Coronary artery (tissue), 2 donors: ENCODE measurements at places on chromosomes 13 and 19.

DNA sequence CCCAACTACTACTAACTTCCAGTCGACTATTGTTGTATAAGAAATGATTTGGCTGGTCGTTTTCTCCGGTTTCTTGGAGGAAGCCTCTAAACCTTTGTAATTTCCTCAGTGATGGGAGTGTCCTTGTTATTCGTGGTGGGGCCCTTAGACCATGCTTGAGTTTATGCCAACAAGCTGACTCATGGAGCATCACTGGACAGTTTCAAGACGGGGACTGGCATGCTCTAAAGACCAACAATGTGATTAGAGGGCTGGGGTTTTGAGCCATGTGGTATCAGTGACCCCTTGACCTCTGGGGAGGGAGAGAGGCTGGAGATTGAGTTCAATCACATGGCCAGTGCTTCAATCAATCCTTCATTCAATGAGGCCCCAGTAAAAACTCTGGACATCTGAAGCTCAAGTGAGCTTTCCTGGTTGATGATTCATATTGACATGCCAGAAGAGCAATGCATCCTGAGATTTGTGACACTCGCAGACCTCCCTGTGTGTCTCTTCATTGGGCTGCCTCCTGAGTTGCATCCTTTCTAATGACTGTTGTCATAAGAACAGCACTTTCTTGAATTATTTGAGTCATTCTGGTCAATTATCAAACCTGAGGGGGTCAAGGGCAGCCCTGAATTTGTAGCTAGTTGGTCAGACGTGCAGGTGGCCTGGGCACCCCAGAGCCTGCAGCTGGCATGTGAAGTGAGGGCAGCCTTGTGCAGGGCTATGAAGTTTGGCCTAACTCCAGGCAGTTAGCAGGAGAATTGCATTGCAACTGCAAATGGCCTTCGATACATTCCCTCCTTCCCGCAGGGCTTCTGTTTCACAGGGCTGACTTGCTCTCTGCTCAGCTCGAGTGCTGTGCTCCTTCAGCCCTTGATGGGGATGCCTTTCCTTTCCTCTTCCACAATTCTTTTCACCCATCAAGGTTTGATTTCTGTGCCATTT is 246.5 kb downstream of the FGF9 start:
- no peak for DNase-seq

DNA sequence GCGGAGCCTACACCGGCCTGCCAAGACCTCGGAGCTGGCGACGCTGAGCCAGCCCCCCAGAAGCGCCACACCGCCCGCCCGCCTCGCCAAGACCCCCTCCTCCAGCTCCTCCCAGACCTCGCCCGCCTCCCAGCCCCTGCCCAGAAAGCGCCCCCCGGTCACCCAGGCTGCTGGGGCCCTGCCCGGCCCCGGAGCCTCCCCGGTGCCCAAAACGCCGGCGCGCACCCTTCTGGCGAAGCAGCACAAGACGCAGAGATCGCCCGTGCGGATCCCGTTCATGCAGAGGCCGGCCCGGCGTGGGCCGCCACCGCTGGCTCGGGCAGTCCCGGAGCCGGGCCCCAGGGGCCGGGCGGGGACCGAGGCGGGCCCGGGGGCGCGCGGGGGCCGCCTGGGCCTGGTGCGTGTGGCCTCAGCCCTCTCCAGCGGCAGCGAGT is 10.2 kb downstream of the C19orf25 start:
- DNase-seq = no peak

DNA sequence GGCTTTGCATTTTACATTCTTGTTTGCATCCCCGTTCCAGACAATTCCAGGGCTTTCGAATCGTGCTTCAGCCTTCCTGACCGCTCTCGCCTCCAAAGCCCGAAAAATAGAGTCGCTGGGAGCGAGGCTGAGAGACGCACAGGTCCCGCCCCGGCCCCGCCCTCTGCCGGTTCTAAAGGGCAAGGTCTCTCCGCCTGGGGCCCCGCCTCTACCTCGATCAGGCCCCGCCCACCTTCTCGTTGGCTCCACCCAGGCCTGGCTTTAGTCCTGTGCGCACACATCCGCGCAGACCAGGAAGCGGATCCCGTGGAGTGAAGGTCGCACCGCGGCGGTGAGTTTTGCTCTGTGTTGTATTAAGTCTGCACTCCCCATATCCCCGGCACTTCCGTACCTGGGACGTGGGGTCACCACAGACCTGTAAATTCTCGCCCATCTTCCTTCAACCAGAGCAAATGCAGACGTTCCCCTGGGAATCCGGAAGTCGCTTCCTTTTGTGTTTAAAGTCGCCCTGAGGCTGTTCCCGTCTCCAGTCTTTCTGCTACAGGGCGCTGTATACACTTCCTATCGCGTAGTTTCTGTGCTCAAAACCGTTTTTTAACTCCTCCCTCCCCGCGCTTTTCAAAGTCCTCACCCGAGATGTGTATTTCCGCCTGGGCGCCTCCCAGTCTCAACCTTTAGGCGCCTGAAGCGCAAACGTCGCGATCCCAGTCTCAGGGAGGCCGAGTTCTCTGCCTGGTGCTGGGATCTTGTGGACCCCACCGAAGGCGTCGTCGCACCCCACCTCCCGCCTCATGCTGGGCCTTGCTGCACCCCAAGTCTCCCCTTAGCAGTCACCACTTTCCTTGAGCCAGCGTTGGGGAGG is at the start of gene ZNF701:
TSS of gene ZNF701 (plus strand) at position 288 of the 862 bp plus-strand sequence. CDS start 3,861 bp downstream, outside the sequence.
- DNase-seq = peak; percentile 96

DNA sequence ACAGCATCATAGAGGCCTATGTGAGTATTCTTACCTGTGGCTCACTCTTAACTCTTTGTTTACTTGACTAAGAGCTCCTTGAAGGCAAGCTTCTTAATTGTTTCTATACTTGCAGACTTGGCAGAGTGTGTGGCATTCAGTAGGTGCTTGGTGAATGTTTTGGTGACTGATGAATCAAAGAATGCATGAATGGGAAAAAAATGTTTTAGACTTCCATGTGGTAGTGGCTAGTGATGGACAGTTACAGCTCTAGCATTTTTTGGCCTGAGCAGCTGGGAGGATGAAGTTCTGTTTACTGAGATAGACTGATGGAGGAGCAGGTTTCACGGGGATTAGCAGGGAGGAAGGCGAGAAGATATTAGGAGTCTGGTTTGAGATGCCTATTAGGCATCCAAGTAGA is 13.6 kb downstream of the HAS1 start:
- no peak for DNase-seq
